ENCODE measurements at places on chromosomes 7 and 10.

DNA sequence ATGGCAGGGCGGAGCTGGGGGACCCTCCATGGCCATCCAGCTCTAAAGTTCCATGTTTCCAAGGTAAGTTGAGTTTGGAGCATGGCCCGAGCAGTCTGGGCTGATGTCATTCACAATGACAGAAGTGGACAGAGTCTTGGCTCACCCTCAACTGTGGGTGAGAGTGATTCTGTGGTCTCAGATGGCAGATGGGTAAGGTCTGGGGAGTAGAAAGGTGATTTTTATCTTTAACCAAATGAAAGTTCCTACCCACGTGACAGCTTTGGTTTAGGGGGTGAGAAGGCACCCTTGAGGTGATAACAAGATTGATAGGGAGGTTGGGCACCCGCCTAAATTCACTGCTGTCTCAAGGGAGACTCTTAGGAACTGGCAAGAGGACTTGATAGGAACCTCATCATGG is 57.6 kb upstream of the PDZD8 start:
- no peak for DNase-seq

GRCh38 chr7:116862951-116863670 is 724 bp downstream of the CAPZA2 start:
- DNase-seq = no peak

- no peak for DNase-seq
Measured at GRCh38 chr7:100603726-100604027, 1.5 kb downstream of the PCOLCE start.

DNA sequence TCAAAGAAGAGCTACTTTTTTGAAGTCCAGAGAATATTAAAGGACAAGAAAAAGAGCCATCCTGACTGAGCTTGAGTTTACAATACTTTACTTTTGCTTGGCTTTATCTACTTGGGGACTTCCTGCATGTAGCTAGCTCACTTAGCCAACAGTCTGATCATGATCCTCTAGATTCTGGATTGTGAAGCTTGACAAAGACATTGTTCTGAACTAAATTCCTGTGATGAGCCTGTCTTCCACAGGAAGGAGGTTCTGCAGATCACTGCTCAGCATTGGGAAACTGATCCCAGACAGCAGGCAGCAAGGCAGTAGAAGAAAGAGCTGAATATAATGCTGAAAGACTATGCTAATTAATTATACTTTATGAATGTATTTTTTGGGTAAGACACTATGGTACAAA is 296.4 kb downstream of the DGKB start:
- DNase-seq = no peak

DNA sequence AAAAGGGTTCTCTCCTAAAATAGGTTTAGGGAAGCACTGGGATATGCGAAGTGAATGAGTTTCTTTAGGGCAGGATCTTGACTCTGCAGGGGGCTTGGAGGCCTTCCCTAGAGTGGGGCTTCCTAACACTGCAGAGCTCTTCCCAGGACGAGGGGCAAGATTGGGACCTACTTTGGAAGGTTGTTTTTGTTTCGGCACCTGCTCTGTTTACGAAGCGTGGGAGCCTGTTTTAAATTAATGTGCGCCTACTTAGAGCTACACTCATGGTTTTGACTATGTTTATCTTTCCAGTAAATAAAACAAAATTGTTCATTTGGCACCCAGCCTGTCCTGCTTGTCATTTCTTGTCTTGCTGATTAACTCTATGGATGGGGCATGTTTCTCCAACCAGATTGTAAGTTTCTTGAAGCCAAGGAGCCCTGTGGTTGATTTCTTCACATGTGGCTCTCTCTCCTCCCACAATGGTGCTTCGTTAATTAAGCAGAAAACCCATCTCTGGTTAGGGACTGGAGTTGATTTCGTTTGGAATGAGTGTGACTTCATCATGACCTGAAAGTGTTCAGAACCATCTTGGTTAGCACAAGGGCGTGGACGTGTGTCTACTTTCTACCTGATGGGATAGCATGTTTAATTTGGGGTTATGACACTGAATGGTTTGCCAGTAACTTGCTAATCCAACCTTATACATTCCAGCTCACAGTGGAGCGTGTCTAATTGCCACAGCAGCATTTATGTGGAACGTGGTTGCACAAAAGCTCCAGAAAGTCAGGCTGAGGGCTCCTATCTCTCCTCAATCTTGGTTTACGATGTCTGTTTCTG is 98.1 kb downstream of the TCF7L2 start:
- DNase-seq = no peak

GRCh38 chr7:102097601-102098161 is 189.0 kb upstream of the SH2B2 start:
- no peak for DNase-seq

DNA sequence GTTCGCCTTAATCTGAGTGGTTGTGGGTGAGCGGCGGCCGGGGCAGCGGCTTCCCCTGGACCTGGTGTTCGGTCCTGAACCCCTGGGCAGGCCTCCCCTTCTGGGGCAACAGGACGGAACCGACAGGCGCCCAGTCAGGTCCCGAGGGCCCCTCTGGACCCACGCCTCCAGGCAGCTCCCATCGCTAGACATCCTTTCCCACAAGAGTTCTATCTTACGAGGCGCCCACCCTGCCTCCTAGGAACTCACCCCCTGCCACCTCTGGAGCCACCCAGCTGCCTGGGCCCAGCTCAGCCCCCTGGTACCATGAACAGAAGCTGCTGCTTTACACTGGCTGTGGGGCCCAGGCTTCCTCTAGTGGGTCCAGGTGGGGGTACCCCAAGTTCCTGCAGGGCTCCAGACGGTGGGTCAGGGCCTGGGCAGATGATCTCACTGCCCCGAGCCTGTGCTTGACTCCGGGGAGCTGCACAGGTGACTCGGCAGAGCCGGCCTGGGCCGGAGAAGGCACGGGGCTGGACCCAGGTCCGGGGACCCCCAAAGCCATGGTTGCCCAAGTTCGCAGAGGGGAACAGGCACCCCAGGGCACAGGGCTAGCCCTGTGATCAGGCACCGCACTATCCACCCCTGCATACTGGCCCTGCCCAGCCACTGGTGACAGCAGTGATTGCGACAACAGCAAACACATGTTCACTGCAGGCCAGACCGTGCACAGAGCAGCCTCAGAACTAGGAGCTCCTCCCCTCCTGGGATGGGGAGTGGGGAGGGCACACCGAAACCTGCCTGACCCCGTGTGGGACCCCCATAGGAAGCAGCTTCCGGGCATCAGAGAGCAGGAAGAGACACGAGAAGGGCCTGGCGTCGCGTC is 180.3 kb downstream of the ELFN1 start:
- DNase-seq = no peak

GRCh38 chr10:102148275-102148674 is 3.9 kb upstream of the NOLC1 start:
- DNase-seq = no peak

DNA sequence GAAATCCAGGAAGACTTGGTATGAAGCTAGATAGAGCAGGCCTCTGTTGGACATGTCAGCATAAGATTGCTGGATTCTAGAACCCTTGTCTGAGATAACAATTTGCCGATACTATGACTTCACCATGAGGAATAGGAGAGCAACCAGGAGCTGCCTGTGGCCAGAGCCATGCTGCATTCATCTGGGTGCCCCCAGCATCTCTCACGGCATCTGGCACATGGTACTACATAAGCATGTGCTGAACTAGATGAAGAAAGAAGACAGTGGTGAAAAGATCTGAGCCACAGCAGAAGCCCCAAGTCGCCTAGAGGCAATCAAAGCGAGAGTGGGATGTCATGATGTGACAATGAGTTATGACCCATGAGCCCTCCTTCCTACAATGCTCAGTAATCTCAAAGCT is 19.5 kb downstream of the GOT1 start:
- DNase-seq = no peak

GRCh38 chr10:93342366-93342765 is 139.8 kb downstream of the MYOF start:
- DNase-seq = no peak

GRCh38 chr10:104648421-104648820 is 7.3 kb downstream of the SORCS3 start:
- DNase-seq = no peak

DNA sequence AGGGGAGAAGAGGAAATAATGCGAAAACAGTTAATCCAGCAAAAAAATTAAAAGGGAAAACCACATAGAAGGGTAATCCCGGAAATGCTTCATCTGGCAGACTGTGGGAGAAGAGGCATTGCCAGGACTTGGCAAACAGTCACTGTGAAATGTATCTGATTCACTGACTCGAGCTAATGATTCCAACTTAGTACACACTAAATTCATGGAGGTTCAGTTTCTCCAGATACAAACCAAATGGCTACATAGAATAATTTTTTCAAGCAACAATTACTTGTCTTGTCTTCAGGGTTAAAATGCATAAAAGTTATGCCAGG is 36.4 kb downstream of the GDI2 start:
- DNase-seq = no peak

DNA sequence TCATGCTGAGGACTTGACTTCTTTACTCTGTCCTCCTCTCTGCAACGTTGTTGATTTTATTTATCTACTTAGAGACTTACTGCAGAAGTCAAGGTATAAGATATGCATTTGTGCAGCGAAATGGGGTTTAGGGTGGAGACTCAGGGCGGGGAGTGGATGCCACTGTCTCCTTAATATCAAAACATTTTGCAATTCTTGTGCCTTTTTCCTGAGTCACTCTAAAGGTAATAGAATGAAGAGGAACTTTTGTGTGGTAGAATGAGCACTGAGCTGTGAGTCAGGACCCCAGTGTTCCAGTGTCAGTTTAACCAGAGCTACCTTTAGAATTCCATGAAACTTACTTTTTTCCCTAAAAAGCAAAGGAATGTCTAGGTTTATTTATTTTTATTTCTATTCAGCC is 78.2 kb downstream of the VTI1A start:
- DNase-seq = no peak

DNA sequence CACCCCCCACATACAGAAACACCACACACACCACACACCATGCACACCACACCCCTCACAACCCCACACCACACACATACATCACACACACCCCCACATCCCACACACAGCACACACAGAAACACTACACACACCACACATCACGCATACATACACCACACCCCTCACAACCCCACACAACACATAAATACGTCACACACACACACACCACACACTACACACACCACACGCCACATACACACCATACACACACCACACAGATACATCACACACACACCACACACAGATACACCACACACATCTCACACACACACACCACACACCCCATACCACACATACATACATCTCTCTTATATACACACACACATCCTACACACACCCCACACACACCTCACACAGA is 126.2 kb downstream of the ANLN start:
- no peak for DNase-seq

- DNase-seq = no peak
Measured at GRCh38 chr10:15439341-15439842, 68.3 kb upstream of the FAM171A1 start.

Data from NCI-H510A treated with DMSO at 0.1 percent for 48 hours (cell line).